ENCODE measurements at places on chromosomes 3 and 15.
A peak's percentile ranks its signal among the peaks of the same experiment; 100 is the strongest.

GRCh38 chr3:171741377-171741776 lies 68.9 kb downstream of the PLD1 start:
- no peak overlapping the region for H3K4me3 ChIP-seq
- no peak overlapping the region for H3K27ac ChIP-seq
- no peaks in the 10 kb centered on the region for H3K4me1 ChIP-seq

DNA sequence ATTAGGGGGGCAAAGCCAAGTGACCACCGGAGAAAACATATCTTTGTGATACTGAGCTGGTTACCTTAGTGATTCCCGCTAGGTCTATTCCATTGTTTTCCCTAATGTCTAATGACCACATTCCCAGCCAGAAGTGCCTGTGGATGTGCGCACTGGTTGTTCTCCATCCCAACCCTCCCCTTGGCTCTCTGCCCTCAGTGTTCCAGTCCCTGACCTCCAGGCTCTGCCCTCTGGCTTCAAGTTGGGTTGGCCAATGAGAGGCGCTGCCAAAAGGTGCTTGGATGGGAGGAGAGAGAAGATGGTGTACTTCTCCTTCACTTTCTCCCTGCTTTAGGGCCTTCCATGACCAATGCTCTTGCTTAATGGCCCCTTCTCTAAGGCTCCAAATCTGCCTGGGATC lies 2.4 kb downstream of the COLQ start:
- no peak for DNase-seq

DNA sequence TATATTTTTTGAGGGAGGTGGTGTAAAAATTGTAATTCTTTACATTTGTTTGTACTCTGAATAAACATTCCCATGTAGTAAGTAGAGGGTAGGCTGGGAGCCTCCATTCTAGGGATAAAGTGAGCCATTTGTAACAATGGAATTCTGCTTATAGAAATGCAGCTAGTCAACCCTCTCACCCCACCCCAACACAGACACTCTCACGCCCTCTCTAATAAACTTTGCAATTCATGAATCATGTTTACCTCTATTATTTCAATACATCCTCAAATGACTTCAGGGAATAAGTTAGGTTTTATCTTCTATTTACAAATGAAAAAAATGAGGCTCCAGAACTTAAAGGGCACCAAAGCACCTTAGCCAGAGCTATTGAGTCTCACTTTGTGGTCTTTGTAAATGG lies 56.5 kb upstream of the PDZRN3 start:
- no peaks in the 10 kb centered on the region for H3K4me1 ChIP-seq

DNA sequence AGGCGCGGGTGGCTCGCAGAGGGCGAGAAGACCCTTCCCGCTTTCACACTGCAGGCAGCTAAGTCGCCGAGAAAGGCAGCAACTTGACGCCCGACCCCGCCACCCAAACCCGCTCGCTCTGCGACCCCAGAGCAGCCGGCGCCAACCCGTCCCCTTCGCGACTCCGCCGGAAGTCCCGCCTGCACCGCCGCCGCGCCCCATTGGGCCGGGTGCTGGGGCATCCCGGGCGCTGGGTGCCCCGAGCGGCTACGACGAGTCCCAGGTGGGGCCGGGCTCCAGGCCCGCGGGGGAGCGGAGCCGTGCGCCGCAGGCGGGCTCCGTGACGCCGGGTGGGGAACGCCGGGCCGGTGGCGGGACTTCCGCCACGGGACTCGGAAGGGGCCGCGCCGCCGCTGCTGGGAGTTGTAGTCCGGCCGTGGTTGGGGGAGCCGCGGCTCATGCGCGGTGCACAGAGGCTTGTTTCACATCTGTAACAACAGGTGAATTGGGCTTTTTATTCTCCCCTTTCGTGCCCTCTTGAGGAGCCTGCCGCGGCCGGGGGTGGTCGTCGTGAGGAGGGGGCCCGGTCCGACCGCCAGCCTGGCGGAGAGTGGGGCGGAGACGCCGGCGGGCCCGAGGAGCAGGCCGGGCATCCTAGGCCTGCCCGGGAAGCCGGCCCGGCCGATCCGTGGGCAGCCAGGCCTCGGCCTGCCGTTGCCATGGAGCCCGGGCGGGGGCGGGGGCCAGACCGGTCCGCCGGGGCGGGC lies at the start of gene DHX30:
TSS of gene DHX30 (plus strand) at position 405 of the 746 bp plus-strand sequence. CDS start 7,546 bp downstream, outside the sequence.
- DNase-seq, result peak; percentile 85
- peaks cover 4% of the 10 kb centered on the region for H3K36me3 ChIP-seq
- peak within 1 kb of the TSS; percentile 95 for H3K4me3 ChIP-seq
- H3K27ac ChIP-seq, result peak within 1 kb of the TSS; percentile 94
- no peaks in the 10 kb centered on the region for H3K27me3 ChIP-seq

DNA sequence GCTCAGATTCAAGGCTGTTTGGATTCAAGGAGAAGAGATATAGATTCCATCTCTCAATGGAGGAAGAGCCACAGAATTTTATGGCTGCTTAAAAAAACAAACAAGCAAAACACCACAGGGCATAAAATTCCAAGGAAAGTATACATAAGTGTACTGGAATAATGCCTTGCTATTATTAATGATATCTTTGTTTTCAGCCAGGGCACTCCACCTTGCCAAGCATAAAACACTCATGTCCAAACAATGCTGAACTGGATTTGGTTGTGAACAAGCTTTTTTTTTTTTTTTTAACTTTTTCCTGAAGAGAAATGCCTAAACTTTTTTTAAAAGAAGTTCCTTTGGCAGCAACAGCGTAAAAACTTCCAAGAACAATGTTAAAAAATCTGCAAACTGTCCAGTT lies 4.8 kb upstream of the CLSTN2 start:
- peaks cover 2% of the 10 kb centered on the region for H3K4me1 ChIP-seq
- no peak overlapping the region for H3K4me3 ChIP-seq
- H3K27me3 ChIP-seq, result peaks cover 30% of the 10 kb centered on the region
- H3K36me3 ChIP-seq, result no peaks in the 10 kb centered on the region

- no peak overlapping the region for H3K4me3 ChIP-seq
- no peak overlapping the region for H3K27ac ChIP-seq
- peaks cover 4% of the 10 kb centered on the region for H3K27me3 ChIP-seq
- DNase-seq, result no peak
- H3K36me3 ChIP-seq, result no peaks in the 10 kb centered on the region
Observed at GRCh38 chr3:10745392-10745791, 70.6 kb upstream of the SLC6A11 start.

- H3K27me3 ChIP-seq, result no peaks in the 10 kb centered on the region
- DNase-seq, result peak; percentile 96
- H3K4me3 ChIP-seq, result peak overlapping the region; percentile 97
- H3K27ac ChIP-seq, result peak overlapping the region; percentile 97
- peaks cover 28% of the 10 kb centered on the region for H3K36me3 ChIP-seq
Observed at GRCh38 chr3:184362668-184363546, 1.4 kb downstream of the POLR2H start.

DNA sequence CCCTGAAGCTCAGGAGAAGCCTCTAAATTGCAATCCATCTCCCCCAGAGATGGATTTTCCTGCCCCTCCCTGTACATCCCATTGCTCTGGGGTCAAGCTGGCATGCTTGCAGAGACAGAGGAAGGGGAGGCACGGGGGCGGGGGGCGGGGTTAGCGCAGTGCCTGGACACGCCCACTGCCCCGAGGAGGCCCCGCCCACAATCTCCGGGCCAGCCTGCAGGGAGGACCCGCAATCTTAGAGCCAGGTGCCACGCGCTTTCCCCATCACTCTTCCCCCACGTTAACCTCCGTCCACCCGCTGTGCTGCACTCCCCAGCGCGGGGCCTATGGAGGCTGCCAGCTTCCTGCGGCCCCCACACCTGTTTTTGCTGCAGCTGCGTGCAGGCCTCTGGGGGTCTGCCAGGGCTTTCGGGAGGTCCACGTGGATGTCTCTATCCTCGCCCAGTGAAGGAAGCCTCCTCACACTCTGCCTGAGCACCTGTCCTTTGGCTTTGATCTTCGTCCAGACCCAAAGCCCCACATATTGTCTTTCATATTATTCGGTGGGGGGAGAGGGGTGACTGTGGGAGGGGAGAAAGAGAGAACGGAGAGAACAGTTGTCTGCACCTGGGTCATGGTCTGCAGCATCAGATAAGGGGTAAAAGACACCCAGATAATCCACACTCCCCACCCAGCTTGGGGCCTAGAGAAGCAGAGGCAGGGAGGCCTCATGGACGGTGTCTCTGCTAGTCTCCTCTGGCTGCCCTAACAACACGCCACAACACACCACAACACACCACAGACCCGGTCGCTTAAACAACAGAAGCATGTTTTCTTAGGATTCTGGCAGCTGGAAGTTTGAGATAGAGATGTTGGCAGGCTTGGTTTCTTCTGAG lies 118.0 kb upstream of the MEF2A start:
- peaks cover 69% of the 10 kb centered on the region for H3K4me1 ChIP-seq
- H3K36me3 ChIP-seq, result no peaks in the 10 kb centered on the region
- H3K4me3 ChIP-seq, result no peak overlapping the region
- no peak overlapping the region for H3K27ac ChIP-seq
- DNase-seq, result peak; percentile 7

DNA sequence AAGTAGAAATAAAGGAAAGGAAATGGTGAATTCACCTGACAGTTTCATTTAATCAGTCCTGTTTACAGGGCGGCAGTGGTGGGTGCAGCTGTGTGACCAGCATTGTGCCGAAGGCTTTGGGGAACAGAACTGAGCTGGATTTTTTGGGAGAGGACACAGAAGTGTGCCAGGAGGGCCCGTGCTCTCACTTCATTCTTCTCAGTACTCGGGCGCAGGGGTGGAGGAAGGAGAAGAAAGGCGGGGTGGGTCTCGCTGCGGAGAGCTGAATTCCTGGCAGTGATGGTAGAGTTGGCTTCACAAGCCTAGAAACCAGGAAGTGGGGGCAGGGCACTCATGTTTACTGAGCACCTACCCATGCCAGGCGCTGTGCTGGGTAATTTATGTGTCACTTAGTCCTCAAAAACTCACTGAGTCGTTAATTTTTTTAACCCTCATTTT lies 64.6 kb downstream of the CRTC3 start:
- H3K4me1 ChIP-seq, result peaks cover 82% of the 10 kb centered on the region
- peak overlapping the region; percentile 99 for H3K27ac ChIP-seq
- H3K36me3 ChIP-seq, result peaks cover 76% of the 10 kb centered on the region
- no peaks in the 10 kb centered on the region for H3K27me3 ChIP-seq

GRCh38 chr3:32459450-32459849 lies 43.2 kb downstream of the CMTM6 start:
- H3K36me3 ChIP-seq, result peaks cover 23% of the 10 kb centered on the region
- no peak for DNase-seq
- peaks cover 37% of the 10 kb centered on the region for H3K4me1 ChIP-seq
- no peak overlapping the region for H3K4me3 ChIP-seq
- peak overlapping the region; percentile 80 for H3K27ac ChIP-seq
- H3K27me3 ChIP-seq, result no peaks in the 10 kb centered on the region

GRCh38 chr3:71780430-71780829 lies 4.5 kb downstream of the PROK2 start:
- H3K4me3 ChIP-seq, result no peak overlapping the region
- H3K27ac ChIP-seq, result peak overlapping the region; percentile 16
- H3K27me3 ChIP-seq, result peaks cover 37% of the 10 kb centered on the region
- peaks cover 34% of the 10 kb centered on the region for H3K4me1 ChIP-seq
- H3K36me3 ChIP-seq, result no peaks in the 10 kb centered on the region
- DNase-seq, result no peak

DNA sequence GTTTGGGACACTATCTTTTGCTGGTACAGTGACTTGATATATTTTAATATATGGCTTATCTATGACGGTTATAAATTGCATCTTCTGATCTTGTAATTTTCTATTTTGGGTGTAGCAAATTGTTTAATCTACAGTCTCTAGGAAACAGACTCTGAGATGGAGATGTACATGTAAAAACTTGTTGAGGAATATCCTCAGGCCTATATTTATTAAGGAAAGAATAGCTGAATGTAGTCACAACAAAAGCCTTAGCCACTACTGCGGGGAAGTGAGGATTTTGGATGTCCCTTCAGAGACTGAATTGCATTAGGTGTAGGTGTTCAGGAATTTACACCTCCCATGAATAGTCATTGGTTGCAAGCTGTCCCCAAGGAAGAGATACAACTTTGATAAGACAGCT lies 13.8 kb upstream of the OR5K3 start:
- no peak for DNase-seq
- H3K27me3 ChIP-seq, result peaks cover 26% of the 10 kb centered on the region
- H3K4me1 ChIP-seq, result no peaks in the 10 kb centered on the region
- no peak overlapping the region for H3K4me3 ChIP-seq
- H3K36me3 ChIP-seq, result no peaks in the 10 kb centered on the region
- H3K27ac ChIP-seq, result no peak overlapping the region

- peaks cover 2% of the 10 kb centered on the region for H3K36me3 ChIP-seq
Observed at GRCh38 chr3:112759681-112760080, 87.0 kb downstream of the CD200R1L start.

DNA sequence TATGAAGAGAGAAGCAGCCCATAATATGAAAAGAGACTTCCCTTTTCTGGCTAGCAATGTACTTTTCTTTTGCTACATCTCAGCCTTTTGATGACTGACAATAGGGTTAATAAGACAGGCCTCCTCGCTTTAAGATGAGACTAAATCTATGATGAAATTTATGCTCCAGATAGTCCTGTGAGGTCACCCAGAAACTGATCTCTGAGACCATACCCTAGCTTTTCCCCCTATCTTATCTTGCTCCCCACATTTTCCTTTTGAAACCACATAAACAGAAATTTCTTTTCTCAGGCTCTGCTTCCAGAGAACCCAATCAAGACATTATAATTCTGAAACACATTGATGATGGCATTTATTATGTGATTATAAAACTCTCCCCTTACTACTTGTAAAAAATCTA lies 168.8 kb upstream of the CADM2 start:
- DNase-seq, result no peak
- H3K27me3 ChIP-seq, result no peaks in the 10 kb centered on the region
- H3K4me1 ChIP-seq, result no peaks in the 10 kb centered on the region
- no peak overlapping the region for H3K27ac ChIP-seq
- no peak overlapping the region for H3K4me3 ChIP-seq
- H3K36me3 ChIP-seq, result no peaks in the 10 kb centered on the region

DNA sequence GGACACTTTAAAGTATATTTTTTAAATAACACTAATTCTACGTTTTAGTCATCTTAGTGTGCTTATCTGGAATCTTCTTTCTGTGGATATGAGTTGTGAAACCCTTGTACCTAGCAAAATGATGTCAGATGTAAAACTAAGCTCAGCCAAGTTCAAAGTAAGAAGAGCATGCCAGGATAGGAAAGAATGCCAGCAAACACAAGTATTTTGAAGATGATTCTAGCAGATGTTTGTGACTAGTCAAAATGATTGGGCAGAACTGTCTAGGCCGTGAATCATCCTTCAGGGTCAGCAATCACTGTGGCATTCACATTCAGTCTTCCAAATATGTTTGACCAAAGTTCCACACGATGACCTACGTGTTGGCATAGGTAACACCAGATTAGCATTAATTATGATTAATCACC lies 5.4 kb upstream of the PLOD2 start:
- H3K27ac ChIP-seq, result no peak overlapping the region
- H3K4me1 ChIP-seq, result peaks cover 8% of the 10 kb centered on the region
- H3K4me3 ChIP-seq, result no peak overlapping the region
- DNase-seq, result no peak

- no peaks in the 10 kb centered on the region for H3K27me3 ChIP-seq
- peaks cover 27% of the 10 kb centered on the region for H3K4me1 ChIP-seq
- H3K36me3 ChIP-seq, result peaks cover 16% of the 10 kb centered on the region
- H3K27ac ChIP-seq, result no peak overlapping the region
Observed at GRCh38 chr15:77402740-77403379, 17.0 kb downstream of the PEAK1 start.

GRCh38 chr3:184227481-184227935 lies 1.9 kb upstream of the VWA5B2 start:
- peaks cover 10% of the 10 kb centered on the region for H3K4me1 ChIP-seq
- no peaks in the 10 kb centered on the region for H3K36me3 ChIP-seq
- peaks cover 56% of the 10 kb centered on the region for H3K27me3 ChIP-seq
- DNase-seq, result peak; percentile 59
